ENCODE measurements at places on chromosomes 3 and 15. TPM values are rescaled to one million over a fixed set of nuclear protein-coding genes. Genes with fewer than 3 reads are reported as not detected.

DNA sequence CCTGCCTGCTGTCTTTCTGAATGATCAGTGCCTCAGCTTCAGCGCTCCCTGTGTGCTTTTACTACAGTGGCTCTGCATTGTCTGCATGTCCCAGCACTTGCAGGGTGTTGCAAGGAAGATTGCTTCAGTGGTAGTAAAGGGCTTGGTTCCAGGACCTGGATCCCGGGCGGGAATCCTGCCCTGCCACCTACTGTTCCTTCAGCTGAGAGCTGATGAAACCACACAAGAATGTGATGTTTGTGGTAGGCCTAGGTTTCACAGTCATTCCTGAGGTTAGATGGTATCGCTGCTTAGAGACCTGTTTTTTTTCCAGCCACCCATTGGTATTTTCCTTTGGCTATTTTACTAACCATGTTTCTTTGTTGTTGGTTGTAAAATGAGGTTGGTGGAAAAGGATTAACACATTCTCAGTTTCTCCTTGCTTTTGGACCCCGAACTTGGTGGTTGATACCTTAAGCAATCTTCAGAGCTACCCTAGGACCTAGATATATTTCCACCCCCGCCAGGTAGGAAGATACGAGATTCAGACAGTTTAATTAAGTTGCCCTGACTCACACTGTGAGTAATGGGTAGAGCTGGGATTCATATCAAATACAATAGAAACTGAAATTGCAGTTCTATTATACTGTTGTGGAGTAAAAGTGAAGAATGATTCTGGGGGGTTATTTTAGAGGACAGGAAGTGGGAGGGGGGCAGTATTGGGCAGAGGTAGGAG, 11.4 kb downstream of the GPR87 start:
- peak; percentile 98 for DNase-seq

The XIRP1 gene
- total RNA-seq = not detected

DNA sequence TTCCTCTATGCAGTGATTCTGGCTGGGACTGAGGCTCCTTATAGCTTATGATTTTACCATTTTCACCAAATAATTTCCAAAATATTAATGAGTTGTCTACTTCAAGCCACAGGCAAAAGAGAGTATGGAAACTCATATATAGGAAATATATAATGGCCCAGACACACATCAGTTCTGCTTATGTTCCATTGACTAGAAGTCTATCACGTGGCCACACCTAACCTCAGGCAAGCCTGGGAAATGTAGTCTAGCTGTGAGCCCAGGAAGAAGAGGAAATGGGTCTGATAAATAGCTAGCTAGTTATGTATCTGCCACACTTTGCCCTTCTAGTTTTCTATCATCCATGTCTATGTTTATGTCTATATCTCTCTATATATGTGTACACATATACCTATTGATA, 195.1 kb downstream of the OTOL1 start:
- no peak for DNase-seq

The TCF12 gene
- 41.8 TPM for total RNA-seq

DNA sequence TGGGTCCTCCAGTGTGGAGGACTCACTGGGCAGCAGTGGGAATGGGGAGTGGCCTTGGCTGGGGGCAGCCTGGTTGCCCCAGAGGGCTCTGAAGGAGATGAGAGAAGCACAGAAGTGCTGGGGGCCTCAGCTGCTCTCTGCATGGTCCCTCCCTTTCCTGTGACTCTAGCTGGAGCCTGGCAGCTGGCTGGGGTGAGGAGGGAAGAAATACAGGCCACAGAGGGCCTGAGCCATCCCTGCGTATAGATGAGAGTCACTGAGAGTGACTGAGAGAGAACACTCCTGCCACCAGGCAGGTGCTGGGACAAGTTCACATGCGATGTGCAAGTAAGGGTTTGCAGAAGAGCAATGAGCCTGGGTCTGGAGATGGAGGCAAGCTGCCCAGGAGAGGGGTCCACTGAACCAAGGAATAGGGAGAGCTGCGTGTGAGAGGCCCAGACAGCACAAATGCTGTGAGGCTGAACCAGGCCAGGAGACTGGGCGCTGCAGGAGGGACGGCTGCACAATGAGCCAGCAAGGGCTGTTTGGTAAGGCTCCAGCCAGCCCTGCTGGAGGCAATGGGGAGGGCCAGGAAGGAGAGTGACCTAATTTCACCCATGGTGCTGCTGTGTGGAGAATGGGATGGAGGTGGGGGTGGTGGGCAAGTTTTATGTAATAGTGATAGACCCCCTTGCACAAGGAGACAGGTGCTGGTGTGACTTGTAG, 87.2 kb downstream of the CLSTN2 start:
- no peak for DNase-seq

DNA sequence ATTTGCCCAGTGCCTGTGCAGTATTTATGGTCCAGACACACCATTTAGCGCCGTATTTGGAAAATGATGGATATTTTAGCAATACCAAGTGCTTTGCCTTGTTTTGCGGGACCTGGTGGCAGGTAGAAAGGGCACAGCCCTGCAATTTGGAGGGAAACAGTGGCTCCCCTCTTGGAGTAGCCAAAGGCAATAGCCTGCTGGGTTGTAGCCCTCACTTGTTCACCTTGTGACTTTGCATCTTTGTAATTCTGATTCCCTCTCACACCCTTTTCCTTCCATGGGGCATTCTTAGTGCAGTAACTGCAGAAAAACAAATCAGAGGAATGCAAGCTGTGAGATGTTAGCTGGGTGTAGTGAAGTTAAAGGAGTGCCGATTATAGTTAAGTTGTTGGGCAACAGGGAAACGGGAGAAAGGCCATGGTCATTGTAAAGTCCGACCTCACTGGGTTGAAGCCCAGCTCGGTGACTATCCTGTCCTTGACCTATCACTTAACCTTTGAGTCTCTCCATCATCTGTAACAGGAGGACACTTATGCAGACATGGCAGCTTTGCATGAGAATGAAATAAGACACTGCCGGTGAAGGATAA, 131.0 kb upstream of the KLHL25 start:
- DNase-seq = no peak

DNA sequence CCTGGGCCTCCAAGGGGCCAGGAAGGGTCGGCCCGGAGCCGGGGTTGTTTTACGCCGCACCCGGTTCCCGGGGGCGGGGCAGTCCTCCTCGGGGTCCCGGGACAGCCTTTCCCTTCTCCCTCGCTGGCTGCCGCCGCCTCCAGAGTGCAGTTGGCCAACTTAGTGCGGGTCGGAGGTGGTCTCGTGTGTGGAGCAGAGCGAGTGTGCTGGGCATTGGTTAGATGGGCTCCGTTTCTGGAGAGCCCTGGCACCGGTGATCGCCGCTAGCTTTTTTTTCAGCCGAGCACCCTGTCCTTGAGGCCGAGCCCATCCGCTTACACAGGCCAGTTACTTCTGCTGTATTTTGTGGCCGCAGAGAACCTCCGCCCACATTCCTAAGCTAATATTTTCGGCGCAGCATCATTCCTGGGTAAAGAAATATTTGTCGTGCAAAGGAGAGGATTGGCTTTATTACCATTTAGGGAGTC, 585 bp downstream of the KIF23 start:
- no peak for DNase-seq

The CDHR4 gene
- total RNA-seq = not detected

- DNase-seq = no peak
Observed at GRCh38 chr15:98628216-98628615, 20.1 kb upstream of the IGF1R start.

GRCh38 chr15:90691982-90692773, 25.0 kb upstream of the BLM start:
- DNase-seq = no peak

The C3orf52 gene
- 55.1 TPM for total RNA-seq

GRCh38 chr15:39403640-39404117, 177.2 kb upstream of the THBS1 start:
- DNase-seq = no peak

GRCh38 chr3:49719214-49719884, at the start of gene AMIGO3:
AMIGO3 (minus strand) TSS chr3:49719684; CDS start chr3:49719465, 219 bp downstream.
- no peak for DNase-seq

DNA sequence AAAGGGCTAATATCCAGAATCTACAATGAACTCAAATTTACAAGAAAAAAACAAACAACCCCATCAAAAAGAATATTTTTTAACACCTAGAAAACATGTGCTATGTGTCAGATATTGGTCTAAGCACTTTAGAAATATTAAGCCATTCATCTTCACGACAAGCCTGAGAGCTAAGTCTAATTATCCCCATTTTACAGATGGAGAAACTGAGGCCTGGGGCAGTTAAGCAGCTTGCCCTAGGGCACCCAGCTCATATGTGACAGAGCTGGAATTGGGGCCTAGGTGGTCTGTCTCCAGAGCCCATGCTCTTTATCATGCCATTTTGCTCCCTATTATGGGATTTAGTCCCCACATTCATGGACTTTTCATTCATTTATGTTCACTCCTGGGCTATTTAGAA, 92.8 kb downstream of the CYP19A1 start:
- DNase-seq = no peak

The GOLGA8K gene
- not detected for total RNA-seq

DNA sequence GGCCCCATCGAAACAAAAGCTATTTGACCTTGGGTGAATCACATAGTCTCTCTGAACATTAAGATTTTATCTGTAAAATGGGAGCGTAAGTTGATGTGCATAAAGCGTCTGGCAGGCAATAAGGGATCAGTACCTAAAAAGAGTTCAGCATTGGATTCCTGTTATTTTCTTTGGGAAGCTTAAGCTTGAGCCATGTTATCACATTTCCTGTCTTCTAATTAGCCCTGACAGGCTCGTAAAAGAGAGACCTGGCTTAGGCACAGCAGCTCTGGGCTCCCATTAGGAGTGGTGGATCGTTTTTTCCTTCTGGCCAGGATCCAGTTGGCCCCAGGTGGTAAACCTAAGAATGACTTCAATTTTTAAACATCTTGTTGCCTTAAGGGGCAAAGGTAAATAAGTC, 26.0 kb upstream of the CA12 start:
- no peak for DNase-seq

DNA sequence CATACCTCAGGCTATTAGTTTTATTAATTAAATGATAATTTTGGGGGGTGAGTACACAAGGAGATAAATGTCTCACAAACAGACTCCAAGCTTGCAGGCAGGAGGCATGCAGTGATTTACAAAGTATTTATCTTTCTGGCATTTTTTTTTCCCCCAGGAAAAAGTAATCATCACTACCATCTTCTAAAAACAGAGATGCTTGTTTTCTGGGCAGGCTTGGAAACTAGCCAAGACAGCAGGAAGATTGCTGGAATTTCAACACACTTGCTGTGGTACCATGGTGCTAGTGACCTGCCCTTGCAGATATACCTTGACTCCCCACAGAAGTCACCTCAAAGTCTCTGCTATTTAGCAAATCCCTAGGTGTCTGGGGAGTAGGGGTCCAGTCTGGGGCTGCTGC, 732.8 kb upstream of the CFAP20DC start:
- DNase-seq = no peak

DNA sequence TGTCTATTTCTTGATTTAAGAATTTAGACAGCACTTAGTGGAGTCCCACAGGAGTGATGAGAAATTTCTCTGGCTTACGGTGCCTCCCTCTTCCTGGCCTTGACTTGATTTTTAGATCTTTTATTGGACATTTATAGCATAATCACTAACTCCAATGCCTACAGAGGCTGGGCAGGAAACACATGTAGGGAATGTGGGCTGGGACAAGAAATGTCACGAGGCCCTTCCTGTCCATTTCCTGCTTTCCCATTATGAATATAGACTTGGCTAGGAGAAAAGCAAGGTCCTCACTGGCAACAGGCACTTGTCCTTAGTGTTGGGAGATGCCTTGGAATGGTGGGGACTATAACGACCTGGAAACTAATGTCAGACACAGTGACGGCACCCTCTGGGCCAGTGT, 100.3 kb downstream of the MYLK start:
- DNase-seq = no peak

DNA sequence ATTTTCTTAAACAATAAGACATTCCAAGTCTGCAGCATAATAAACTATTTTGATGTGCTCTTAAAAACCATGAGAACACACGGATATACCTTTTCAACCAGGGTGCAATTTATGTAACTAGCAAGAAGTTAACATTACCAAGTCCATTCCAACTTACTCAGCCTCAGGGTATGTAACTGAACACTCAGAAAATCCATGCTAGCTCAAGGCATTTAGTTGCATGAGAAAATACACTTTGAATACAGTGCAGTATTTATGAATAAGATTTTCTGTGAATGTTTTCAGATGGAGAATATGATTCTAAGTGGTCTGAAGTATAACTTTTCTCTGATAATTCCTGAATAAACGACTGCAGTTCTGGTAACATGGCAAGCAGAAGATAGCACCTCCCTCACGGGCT, 124.3 kb downstream of the SNRK start:
- DNase-seq = no peak

The INSYN1 gene
- total RNA-seq = 2.0 TPM

The CADM2 gene
- total RNA-seq = not detected

GRCh38 chr3:108191394-108191793, 30.8 kb downstream of the IFT57 start:
- no peak for DNase-seq

DNA sequence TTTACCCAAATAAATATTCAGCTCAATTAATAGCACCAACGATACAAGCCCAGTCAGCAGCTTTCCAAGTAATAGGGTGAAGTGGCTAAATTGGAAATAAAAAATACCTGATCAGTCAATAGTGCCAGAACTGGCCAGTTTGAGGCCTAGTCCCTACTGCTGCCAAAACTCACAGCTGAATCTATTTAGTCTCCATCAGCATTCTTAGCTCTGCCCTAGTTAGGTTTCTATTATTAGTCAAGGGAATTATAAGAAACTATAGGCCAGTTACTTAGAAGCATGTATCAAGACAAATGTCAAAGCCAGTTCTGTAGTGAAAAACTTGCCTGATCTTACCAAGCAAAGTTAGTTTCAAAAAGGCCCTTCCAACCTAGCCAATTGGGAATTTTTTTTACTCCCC, 146.2 kb upstream of the ZBTB20 start:
- no peak for DNase-seq

The TMC3 gene
- total RNA-seq = not detected

- DNase-seq = no peak
Observed at GRCh38 chr3:99877031-99877579, 59.4 kb downstream of the CMSS1 start.

DNA sequence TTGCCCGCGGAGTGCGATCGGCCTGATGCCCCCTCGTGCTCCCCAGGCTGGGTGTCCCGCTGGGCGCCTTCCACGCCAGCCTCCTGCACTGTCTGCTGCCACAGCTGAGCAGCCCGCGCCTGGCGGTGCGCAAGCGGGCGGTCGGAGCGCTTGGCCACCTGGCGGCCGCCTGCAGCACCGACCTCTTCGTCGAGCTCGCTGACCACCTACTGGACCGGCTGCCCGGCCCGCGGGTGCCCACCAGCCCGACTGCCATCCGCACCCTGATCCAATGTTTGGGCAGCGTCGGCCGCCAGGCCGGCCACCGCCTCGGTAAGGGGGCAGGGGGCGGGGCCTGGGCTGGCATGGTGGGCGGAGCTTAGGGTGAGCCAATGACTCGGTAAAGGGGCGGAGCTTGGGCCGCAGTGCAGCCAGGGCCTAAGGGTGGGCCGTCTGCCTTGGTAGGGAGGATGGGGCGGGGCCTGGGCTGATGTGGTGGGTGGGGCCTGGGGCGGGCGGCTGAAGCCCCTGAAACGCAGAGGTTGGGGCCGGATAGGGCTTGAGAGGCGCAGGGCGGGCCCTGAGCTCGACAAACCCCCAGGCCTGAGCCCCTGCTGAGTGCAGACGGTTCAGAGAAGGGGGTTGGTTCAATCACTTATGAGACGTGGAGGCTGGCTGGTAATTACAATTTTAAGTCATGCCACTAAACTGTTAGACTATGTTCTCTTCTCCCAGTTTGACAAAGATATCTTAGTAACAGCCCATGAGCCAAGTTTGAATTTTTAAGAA, 13.7 kb downstream of the CAND2 start:
- DNase-seq = peak; percentile 19
